Caki2 (cell line): ENCODE measurements at places on chromosomes 3 and 15. TPM values are rescaled to one million over a fixed set of nuclear protein-coding genes. Genes with fewer than 3 reads are reported as not detected.

GRCh38 chr15:99345832-99346462, 94.7 kb downstream of the LRRC28 start:
- DNase-seq = peak; percentile 59

DNA sequence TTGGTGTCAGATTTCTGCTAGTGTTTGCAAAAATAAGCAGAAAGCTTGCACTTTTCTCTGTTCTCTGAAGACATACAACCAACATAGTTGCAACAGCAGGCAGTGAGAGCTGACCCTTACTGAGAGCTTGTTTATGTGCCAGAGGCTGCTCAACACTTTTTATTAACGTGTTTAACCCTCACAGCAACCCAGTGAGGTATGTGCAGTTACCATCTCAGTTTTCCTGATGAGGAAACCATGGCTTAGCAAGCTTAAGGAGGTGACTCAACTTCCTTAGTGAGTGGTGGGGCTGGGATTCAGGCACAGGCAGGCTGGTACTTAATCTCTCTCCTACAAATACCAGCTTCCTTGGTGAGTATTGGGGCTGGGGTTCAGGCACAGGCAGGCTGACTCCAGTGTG, 158.1 kb upstream of the CTDSPL start:
- no peak for DNase-seq

SEMA5B gene
- 0.07 and 0.67 TPM in 2 replicates for total RNA-seq

DNA sequence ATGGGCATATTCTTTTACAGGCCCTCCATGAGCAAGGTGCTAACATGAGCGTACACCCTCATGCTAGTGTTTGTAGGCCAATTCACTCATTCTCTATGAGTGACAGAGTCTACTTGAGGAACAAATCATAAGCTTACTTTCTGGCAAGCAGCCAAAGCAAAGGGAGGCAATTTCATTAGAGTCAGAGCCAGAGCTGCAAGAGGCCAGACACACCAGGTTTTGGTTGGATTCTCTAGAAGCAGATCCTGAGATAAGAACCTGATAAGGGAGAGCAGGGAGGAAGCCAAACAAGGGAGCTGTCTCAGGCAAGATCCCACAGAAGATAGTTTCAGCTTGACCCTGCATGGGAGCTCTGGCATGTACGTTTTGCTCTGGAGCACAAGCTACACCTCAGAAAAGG, 214.1 kb upstream of the CTNNB1 start:
- no peak for DNase-seq

- DNase-seq = no peak
These were observed 36.3 kb downstream of the WHAMM start for GRCh38 chr15:82845686-82846085.

- DNase-seq = no peak
These were observed 61.1 kb downstream of the SLC6A6 start for GRCh38 chr3:14463330-14464140.

SLC12A8 gene
- total RNA-seq = 167 and 248 TPM in 2 replicates
